ENCODE measurements at places on chromosomes 12 and 14. TPM values are rescaled to one million over a fixed set of nuclear protein-coding genes. Genes with fewer than 3 reads are reported as not detected.

DNA sequence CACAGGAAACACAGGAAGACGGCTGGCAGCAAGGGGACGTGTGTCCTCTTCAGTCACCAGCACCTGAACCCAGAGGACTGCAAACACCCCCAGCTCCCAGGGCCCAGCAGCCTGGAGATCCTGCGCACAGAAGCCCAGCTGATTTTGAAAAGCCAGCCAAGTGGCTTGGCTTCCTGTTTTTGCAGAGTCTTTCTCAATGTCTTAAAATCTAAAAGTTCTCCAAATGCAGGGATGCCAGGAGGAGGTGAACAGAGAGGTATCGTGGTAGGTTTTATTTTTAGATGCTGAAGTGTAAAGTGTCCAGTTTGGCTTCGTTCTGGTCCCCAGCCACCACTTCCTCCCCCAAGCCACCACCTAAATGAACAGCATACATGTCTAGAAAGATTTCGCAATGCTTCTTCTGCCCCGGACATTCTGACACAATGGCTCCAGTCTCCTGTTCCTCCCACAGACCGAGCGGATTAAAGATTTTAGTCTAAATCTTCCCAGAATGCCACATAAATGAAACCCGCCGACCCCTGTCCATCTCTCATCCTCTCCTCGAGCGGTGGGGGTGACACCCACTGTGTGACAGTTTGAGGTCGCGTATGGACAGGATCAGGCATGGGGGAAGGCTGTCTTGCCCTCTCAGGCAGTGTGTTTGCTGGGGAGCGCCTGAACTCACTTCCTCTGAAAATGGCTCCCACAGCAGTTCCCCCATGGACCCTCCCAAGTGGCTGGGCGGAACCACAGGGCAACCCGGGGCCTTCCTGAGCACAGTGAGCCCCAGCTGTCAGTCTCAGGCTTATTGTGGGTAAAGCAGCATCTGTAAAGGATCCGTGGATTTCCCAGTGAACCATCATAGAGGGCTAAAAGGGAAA lies 41.6 kb downstream of the ITPK1 start:
- H3K27me3 ChIP-seq: no peaks in the 10 kb centered on the region
- peaks cover 30% of the 10 kb centered on the region for H3K4me1 ChIP-seq
- H3K36me3 ChIP-seq: no peaks in the 10 kb centered on the region
- no peak overlapping the region for H3K27ac ChIP-seq

DNA sequence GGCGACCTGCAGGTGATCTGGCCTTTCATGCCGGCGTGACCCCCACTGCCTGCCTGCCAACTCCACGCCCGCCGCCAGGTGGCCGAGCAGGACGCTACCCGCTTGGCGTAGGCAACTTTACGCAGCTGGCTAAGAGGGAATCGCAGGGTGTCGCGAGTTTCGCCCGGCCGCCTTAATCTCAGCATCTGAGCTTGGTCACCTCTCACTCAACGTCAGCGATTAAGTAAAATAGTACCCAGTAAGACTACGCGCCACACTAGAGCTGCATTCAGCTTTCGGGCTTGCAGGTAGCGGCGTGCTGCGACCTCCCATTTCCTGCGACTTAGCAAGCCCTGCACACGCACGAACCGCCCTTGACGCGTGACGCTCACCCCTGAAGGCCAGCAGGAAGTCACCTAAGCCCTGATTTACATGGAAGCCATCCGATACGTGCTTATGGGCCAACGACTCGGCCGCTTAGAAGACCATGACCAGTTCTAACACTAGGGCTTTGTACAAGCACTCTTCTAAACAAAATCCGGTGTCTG lies 33.2 kb downstream of the WBP11 start:
- H3K4me1 ChIP-seq: peaks cover 40% of the 10 kb centered on the region
- H3K27me3 ChIP-seq: no peaks in the 10 kb centered on the region
- H3K4me3 ChIP-seq: peak overlapping the region; percentile 99
- peak; percentile 89 for DNase-seq

RNASE3 gene
- total RNA-seq: not detected

DNA sequence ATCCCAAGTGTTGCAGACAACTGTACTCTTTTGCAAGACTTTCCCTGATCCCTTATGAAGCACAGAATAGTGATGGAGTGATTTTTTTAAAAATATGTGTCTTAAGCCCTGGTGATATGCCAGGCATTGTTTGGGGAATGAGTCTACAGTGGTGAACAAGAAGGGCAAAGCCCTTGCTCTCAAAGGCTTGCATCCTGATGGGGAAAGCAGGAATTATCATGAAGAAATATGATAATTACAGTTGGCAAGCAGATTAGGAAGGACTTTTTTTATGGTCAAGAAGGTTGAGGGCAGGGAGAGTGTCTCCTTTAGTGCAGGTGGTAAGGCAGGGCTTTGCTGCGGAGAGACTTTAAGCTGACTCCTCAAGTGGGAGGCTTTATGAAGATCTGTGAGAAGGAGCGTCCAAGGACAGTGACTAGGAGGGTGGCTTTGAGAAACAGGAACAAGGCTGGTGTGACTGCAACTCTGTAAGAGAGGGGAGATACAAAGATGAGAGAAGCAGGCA lies 100.2 kb downstream of the SYNE2 start:
- no peak for DNase-seq
- no peak overlapping the region for H3K4me3 ChIP-seq
- peaks cover 18% of the 10 kb centered on the region for H3K36me3 ChIP-seq
- peaks cover 56% of the 10 kb centered on the region for H3K4me1 ChIP-seq
- H3K27ac ChIP-seq: peak overlapping the region; percentile 11
- no peaks in the 10 kb centered on the region for H3K27me3 ChIP-seq

DNA sequence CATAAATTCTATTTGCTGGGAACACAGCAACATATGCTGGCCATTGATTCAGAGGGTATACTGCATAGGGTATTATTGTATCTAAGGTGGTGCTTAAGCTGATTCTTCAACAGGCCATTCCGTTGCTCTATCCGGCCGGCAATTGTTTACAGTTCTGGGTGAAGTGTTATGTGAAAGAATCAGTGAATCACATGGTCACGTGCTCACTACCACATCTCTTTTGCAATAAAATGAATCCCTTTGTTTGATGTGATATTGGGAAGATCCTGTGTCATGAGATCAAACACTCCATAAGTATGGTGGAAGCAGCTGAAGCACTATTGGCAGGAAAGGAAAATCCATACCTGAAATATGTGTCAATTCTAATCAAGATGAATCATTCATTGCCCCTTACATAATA lies 7.6 kb upstream of the USP15 start:
- no peak for DNase-seq
- no peaks in the 10 kb centered on the region for H3K27me3 ChIP-seq
- no peak overlapping the region for H3K4me3 ChIP-seq
- H3K27ac ChIP-seq: no peak overlapping the region
- H3K36me3 ChIP-seq: no peaks in the 10 kb centered on the region

GRCh38 chr14:103526247-103526913 lies 2.6 kb upstream of the TRMT61A start:
- H3K27me3 ChIP-seq: peaks cover 27% of the 10 kb centered on the region
- DNase-seq: no peak
- no peaks in the 10 kb centered on the region for H3K36me3 ChIP-seq
- H3K4me1 ChIP-seq: peaks cover 19% of the 10 kb centered on the region
- no peak overlapping the region for H3K4me3 ChIP-seq

Data from WTC11 (cell line).